ENCODE measurements at places on chromosomes 6 and 20.

GRCh38 chr6:105733556-105734162 lies 330.8 kb upstream of the PREP start:
- DNase-seq, result no peak

- no peak for DNase-seq
These were observed 73.1 kb upstream of the C20orf144 start for GRCh38 chr20:33589059-33589458.

DNA sequence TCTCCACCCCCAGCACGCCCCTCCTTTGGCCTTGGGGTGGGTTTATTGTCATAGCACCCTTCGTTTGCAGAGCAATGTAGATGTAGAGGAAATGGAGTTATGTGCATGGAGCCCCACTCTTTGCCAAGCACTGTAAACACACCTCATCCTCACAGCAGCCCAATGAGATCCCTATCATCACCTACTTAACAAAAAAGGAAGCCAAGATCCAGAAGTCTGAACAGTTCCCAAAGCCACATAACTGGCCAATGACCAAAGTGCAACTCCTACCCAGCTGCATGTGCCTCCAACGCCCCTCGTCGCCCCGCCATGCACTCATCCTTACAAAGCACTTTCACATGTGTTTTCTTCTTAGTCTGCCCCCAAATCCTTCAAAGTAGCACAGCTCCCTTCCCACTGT lies 21.8 kb upstream of the FOXQ1 start:
- no peak for DNase-seq

- no peak for DNase-seq
These were observed 67.5 kb downstream of the TBC1D7 start for GRCh38 chr6:13260831-13261230.

GRCh38 chr6:170445487-170445886 lies 107.6 kb downstream of the PSMB1 start:
- DNase-seq, result no peak

GRCh38 chr6:7100753-7101081 lies 7.0 kb upstream of the RREB1 start:
- DNase-seq, result no peak

GRCh38 chr6:134447423-134447822 lies 129.5 kb upstream of the SGK1 start:
- no peak for DNase-seq

DNA sequence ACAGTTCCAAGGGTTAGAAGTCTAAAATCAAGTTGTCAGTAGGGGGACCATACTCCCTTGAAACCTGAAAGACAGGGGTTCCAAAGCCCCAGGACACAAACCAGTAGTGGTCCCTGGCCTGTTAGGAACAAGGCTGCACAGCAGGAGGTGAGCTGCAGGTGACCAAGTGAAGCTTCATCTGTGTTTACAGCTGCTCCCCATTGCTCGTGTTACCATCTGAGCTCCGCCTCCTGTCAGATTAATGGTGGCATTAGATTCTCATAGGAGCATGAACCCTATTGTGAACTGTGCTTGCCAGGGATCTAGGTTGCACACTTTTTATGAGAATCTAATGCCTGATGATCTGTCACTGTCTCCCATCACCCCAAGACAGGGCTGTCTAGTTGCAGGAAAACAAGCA lies 25.3 kb upstream of the SIM1 start:
- no peak for DNase-seq

DNA sequence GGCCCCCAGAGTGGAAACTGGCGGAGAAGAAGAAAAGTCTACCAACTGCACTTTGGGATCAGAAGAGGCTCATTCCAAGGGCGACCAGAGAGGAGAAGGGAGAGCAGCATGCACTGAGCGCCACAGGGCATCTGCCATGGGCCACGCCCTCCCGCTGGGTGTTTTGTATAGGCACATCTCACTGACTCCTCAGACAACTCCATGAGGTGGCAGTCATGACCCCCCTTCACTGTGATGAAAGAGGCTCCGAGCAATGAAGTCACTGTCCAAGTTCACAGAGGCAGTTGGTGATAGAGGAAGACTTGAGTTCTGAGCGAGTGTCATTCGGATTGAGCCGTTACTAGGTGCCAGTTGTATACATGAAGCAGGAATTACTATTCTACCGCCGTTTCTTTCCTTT lies 15.4 kb downstream of the BPIFB1 start:
- DNase-seq, result no peak

DNA sequence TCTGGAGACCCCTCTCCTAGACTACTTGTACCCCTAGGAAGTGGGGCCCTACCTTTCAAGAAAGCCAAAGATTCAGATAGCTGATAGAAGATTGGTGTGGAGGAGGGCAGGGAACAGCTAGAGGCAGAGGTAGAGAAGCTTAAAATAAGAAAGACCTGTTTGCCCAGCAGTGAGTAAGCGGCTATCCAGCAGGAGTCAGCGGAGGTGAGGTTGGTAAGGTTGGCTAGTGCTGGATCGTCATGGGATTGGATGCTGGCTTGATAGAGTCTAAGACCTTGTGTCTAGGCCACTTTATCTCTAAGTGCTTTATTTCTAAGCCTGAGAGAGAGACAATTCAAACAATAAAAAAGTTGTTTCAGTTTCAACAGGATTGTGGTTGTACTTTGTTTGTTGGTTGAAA lies 19.1 kb downstream of the ANKS1A start:
- DNase-seq, result no peak

- no peak for DNase-seq
These were observed 435 bp upstream of the ZNF322 start for GRCh38 chr6:26660000-26660361.

DNA sequence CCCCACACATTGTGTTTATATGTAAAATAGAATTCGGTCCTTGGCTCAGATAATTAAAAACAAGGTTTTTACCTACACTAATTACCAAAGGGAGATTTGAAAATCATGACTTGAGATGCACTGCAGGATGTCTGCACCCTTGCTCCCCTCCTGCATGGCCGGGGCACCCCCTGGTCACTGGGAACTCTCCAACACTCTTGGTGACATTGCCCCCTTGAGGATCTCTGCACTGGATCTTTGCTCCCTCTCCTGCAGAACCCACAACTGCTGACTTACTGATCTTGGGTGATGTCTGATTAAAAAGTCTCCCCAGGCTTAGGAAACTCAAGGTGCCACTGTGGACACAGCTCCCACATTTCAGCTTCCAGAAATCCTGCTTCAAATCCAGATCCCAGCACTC lies 17.1 kb upstream of the CSNK2A1 start:
- DNase-seq, result no peak

DNA sequence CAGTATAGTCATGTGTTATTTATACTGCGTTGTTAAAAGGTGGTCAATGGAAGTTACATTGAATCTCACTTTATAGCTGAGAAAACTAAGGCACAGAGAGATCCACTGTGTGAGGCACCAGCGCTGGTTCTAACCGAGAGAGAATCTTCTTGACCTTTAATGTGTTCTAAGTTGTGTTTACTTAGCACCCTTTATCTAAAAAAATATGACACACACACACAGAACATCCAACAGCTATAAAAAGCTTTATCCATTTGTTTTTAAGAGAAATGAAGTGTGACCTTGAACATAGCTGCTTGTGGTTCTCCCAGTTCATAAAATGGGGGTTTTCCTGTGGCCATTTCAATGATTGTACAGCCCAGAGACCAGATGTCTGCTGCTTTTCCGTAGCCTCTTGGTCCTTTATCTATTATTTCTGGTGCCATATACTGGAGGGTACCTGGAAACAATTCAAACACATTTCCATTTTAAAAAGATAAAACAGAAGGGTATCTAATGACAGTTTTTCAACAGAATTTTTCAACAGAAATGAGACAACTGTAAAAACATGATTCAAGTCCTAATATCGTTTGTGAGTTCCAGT lies 54.8 kb upstream of the MAP7 start:
- no peak for DNase-seq

DNA sequence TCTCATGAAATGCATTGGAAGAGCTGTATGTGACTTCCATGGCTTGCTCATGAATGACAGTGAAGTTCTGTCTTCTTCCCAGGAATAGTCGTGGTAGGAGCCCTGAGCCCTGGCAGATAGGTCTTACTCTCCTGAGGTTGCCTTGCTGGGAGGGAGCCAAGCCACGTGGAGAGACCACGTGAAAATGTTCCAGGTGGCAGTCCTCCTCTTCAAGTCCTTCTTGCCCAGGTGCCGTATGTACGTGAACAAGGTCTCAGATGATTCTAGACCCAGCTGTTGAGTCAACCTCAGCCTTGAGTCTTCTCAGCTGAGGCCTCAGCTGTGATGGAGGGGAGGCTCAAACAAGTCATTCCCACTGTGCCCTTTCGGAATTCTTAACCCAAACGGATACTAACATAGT lies 192.4 kb upstream of the PRDM1 start:
- no peak for DNase-seq

DNA sequence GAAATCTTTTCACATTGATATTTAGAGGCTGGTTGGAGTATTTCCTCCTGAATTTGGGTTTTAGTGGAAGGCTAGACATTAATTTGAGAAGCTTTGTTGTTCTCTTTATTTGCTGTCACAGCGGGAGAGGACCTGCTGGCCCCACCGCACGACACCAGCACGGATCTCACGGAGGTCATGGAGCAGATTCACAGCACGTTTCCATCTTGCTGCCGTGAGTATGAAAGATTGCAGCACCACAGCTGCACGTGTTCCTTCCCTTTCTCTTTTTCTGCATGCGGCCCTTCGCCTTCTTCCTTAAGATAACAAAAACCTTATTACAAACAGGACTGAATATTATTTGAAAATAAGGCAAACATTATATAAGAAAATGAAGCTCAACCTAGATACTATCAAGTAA lies 555.5 kb downstream of the UTRN start:
- no peak for DNase-seq

DNA sequence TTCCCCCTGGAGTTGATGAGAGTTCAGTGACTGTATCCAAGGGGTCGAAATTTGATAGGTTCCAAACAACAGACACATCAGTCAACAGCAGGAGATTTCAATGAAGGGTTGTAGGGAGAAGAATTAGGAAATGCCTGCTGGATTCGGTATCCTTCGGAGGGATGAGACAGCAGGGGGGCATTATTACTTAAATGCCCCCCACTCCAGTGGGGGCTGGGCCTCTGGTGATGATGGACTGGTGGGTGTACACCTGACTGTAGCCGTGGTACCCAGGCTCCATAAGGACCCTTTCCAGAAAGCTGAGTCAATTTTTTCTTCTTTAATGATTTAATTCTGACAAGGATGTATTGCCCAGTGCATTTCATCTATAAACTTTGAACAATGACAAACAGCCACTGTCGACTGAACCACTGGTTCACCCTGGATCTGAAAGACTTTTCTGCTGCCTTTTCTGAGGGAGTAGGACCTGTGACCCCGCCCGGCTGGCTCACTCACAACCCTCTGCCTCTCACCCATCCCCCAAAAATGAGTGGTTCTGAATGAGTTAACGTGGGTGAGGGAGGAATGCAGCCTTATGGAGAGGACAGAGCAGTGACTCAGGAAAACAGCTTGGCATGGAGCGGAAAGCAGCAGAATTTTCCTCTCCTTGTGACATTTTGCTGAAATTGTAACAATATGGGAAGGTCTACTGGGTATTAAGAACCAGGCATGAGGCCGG lies 41.0 kb downstream of the ZMYND8 start:
- peak; percentile 6 for DNase-seq
